Muscle of arm (tissue), 14 donors: ENCODE measurements at places on chromosomes 2 and 18. TPM values are rescaled to one million over a fixed set of nuclear protein-coding genes. Genes with fewer than 3 reads are reported as not detected.

GRCh38 chr2:83686863-83687262 is 772.2 kb downstream of the SUCLG1 start:
- DNase-seq: no peak

- DNase-seq: no peak
These were observed 9.9 kb upstream of the YPEL5 start for GRCh38 chr2:30136764-30137444.

DNA sequence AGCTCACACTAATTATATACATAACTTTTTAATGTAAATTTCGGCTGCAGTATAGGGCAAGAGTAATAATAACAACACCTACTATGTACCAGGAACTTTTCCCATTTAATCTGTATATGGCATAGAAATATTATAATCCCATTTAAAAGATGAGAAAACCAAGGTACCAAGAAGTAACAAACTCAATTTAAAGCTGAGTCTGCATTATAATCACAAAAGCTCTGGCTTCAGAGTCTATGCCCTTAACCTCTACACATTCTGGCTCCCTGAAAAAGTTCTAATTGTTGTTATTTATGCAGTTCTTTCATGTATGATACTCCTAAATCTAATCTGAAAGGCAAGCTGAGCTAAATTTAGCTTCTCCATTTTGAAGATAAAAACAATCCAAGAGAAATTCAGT is 1675.1 kb upstream of the NXPH2 start:
- DNase-seq: no peak

Gene C2orf81
- polyA plus RNA-seq: not detected

DNA sequence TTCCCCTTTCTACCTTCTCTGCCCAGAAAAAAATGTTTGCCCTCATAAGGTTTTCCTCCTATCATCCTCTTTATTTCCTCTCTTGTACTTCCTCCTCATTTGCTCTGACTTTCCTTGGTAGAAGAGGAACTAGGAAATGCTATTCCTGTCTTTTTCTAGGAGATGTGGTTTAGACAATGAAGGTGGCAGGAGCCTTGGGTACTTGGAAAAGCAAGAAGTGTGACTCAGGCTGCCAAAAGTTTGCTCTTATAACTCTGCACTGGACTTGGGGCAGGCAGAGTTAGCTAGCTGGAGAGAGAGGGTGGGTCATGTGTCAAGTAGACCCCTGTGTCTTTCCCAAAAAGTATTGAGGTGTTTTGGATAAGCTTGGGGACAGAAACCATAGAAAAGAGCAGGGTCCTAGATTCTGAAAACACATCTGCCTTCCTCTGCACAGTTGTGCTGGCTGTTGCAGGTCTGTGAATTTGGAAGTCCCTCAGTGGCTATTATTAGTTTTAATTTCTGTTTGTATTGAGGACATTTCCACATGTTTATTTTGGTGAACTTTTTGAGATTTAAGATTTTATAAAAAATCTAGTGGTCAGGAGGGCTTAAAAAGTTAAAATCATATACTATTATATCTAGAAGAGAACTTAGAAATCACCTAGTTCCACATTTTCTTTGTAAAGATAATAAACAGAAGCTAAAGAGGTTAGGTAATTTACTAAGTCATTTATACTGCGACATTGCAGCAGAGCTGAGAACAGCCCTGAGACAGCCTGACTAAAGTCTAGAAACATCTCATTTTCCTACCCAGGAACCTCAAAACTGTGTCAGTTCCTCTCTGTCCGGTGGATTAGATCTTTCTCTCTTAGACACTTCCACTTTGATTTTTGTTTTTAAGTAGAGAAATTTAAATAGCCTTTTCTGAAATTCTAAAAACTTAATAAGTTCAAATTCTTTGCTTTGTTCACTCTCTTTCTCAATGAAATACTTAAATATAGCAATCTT is 16.0 kb downstream of the INSIG2 start:
- no peak for DNase-seq

Gene RNF125
- polyA plus RNA-seq: 12.2 TPM

- DNase-seq: peak; percentile 41
These were observed 277.3 kb upstream of the FN1 start for GRCh38 chr2:215712871-215713790.

GRCh38 chr2:239574434-239575156 is 173.8 kb upstream of the HDAC4 start:
- DNase-seq: no peak

DNA sequence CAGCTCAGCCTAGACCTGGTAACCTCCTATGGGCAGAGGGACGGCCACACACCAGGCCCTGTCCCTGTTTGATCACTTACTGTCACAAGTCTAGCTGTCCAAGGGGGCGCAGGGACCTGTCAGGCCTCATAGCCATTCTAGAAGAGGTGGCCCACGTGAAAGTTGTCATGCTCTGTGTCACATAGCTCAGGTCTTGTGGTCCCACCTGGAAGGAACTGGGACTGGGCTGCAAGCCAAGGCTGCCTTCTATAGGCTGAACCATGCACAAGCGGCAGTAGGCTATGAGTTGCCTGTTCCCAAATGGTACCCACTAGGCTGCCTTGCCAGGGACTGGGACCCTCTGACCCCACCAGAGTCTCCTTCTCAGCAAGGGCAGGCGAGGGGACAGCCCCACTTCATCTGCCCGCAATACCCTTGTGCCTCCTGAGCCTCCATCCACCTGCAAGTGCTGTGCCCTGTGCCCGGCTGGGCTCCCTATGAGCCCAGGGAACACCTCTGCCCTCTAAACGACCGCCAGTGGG is 177.5 kb downstream of the ANAPC1 start:
- no peak for DNase-seq

DNA sequence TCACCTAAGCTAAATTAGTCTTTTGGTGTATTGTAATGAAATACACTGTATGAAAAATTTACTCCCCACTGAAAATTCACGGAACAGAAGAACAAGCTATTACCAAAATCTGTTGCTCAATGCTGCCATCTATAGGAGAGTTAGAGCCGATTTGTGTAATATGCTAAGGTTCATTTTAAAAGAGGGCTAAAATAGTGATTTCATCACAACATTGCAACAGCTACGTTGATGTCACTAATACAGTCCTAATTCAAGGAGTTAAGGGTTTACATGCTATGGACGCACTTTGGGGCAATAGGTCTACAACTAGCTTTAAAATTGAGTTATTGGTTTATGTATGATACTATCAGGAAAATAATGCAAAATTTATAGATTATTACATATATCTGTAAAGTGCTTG is 3.0 kb upstream of the IRS1 start:
- peak; percentile 76 for DNase-seq

Gene UGT1A10
- polyA plus RNA-seq: not detected

GRCh38 chr2:174711206-174711605 is 53.1 kb downstream of the CHRNA1 start:
- DNase-seq: no peak

DNA sequence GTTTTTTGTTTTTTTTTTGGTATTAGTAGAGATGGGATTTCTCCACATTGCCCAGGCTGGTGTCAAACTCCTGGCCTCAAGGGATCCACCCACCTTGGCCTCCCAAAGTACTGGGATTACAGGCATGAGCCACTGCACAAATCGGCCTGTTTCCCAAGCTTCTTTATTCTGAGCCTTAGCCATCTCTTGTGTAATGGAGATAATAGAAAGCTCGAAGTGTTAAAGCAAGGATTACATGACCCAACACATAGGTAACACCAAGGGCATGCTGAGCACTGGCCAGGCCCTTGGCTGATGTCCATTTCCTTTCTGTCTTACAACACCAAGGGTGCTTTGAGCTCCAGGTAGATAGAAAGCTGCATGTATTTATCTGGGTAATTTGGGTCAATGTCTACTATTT is 187.8 kb upstream of the MEX3C start:
- DNase-seq: no peak

GRCh38 chr18:50651334-50651733 is 91.4 kb downstream of the MAPK4 start:
- no peak for DNase-seq

Gene CACNB4
- polyA plus RNA-seq: 5.1 TPM

- no peak for DNase-seq
These were observed 24.5 kb upstream of the LCLAT1 start for GRCh38 chr2:30422444-30423040.

- DNase-seq: no peak
These were observed 2.6 kb upstream of the RBM43 start for GRCh38 chr2:151264157-151264825.

Gene ITGB6
- 33.9 TPM for polyA plus RNA-seq

DNA sequence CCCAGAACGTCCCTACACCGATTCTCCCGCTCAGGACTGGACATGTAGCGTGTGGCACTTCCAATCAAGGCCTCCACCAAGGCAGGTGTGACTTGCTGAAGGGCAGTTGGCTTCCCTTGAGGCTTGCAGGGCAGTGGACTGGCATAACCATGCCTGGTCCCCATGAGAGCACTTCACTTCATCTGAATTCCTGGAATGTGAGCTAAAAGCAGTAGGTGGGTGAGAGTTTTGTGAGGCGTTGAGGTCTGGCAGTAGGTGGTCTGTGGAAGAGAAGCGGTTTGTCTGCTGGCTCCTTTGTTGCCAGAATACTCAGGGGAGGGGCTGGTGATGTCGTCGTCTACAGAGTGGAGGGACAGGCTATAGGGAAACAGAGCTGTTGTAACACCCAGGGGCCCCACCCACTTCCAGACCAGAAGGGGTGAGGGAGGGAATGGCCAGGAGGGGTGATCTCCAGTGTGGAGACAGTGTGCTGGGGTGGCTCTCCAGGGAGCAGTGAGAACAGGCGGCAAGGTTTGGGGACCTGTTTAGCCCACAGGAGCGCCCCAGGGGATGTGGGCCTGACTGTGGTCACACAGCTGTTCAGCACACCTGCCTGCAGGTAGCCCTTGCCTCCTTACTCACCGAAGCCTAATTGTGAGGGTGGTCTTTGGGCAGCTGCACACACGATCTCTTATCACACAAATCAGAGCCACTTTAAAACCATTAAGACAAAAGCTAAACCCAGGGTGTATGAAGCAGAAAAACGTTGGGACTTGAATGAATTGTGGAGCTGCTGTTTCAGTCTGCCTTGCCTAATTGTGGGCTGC is 21.5 kb upstream of the ALKAL2 start:
- no peak for DNase-seq

DNA sequence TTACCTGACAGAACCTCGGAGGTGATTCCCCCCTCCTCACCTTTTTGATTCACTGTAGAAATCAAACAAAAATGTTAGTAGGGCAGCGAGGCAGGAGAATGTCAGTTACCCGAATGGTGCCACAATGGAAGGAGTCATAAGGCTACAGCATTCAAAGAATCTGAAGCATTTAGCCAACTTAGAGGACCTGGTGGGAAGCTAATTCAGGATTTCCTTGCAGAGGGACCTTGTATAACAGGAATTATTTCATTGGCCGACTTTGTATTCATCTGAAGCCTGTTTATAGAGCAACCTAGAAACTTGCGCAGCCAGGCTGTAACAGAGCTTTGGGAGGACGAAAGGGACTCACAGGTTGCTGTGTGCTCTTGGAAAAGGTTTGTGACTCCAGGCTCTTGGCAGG is 129.1 kb upstream of the MMADHC start:
- DNase-seq: no peak

- no peak for DNase-seq
These were observed 364.1 kb downstream of the SS18 start for GRCh38 chr18:25726298-25726697.

- DNase-seq: no peak
These were observed 65.2 kb upstream of the CRIM1 start for GRCh38 chr2:36290306-36290856.

Gene GAREM2
- polyA plus RNA-seq: 2.7 TPM

Gene DYNAP
- polyA plus RNA-seq: not detected

Gene PROC
- 0.27 TPM for polyA plus RNA-seq

Gene CCBE1
- polyA plus RNA-seq: 5.8 TPM

Gene TMBIM1
- 95.9 TPM for polyA plus RNA-seq

DNA sequence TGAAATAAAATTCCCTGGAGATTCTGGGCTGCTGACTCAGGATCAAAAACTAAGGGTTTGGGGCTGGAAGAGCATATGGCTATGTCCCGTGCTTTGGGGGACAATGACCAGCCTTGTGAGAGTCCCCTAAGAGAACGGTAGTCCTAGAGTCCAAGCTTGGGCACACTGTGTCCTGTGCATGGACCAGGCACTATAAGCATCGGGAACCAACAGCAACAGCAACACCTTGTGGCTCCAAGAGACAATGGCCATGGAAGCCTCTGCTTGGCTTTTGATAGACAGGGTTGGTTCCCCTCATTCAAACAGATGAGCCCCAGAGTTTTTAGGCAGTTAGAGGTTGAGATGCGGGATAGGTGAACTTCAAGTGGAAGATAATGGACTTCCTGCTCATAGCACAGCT is 294.4 kb upstream of the CHAC2 start:
- no peak for DNase-seq

- DNase-seq: peak; percentile 82
These were observed 143.5 kb upstream of the LMAN1 start for GRCh38 chr18:59502274-59503175.

DNA sequence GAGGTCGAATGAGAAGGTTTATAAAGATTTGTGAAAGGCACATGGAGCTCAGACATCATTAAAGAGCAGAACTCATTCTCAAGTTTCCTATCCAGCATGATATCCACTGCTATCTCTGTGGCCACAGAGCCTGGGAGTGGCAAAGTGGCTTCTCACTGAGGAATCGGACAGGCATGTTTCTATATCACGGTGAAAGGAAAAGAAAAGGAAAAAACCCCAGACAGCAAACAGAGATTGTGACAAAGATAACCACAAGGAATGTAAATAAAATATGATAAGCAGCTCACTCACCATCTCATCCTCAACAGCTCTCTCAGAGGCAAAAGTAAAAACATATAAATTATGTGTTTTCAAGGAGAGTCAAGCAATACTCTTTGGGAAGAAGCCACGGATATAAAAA is 2.5 kb downstream of the PID1 start:
- no peak for DNase-seq

Gene PLCD4
- 25.1 TPM for polyA plus RNA-seq

DNA sequence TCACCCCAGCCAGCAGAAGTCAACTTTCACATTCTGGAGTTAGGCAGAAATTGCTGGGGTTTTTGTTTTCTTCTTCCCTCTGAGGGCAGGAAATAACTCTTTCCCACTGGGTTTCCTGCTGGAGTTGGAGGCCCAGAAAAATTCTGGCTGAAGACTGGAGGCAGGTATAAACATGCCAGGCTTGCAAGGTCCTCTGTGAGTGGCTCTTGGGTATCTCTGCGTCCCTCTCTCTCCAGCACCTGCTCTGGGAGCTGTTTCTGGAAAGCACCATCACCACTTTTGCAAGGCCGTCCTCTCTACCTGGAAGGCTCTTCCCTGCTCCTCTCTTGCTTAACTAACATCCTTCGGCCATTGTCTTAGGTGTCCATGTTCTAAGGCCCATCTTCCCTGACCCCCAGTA is 91.0 kb downstream of the MCFD2 start:
- DNase-seq: no peak

Gene TLX2
- polyA plus RNA-seq: not detected

- DNase-seq: no peak
These were observed 33.6 kb downstream of the INPP5D start for GRCh38 chr2:233093721-233094120.

GRCh38 chr2:96933305-96934181 is 52.8 kb downstream of the FAM178B start:
- no peak for DNase-seq

Gene TEKT4
- polyA plus RNA-seq: not detected
